ENCODE measurements at places on chromosomes 13 and 19. TPM values are rescaled to one million over a fixed set of nuclear protein-coding genes. Genes with fewer than 3 reads are reported as not detected.

DNA sequence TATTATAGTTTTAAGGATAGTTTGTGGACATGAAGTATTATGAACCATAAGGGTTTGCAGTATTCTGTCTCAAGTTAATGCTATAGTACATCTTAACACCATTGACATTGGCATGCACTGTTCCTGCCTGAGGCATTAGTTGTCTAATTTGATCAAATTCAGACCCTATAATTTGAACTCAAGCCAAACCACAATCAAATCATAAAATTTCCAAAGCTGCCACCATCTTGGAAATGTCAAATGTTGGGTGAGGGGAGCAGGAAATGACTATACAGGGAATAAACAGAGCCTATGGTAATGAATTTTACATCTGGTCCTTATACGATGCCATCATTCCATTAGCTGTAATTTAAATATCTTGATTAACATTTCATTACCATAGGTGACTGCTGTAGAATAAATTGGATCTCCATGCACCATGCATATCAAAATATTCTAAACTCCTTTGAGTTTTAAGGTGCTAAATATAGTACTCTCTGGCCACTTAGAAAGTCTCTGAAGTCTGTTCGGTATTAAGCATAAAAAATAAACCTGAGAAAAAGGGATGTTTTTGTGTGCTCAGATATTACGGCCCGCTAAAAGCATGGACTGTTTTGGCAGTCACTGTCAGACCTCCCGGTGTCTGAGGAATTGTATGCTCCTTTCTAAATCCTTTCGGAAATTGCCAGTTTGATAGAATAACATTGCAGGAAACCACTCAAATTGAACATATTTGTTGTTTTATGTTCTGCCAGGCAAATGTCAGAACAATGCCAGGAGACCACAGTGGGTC is 257.7 kb downstream of the SPRY2 start:
- DNase-seq: no peak

DNA sequence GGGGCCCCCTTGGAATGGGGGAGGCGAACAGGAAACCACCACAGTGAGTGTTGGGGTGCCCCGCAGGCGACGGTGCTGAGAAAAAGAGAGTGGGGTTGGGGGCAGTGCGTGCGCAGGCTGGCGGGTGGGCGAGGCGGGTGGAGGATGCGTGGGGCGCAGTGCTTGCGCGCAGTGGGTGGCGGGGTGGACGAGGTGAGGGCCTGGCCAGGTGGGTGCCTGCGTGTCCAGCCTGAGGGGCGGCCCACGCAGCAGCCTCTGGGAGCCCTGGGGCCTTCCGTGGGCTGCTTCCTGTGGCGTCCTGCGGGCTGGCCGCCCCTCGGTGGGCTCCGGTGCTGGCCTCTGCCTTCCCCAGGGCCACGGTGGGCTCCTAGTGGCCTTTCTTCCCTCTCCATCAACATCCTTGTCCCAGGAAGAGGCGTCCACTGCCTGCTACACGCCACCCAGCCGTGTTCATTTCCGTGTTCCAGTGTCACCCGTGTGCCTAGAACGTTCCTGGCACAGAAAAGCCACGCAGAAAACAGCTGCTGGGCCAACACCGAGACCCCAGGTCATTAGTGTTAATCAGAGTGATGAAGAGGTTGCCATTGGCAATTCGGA is 7.1 kb downstream of the ATP11A start:
- no peak for DNase-seq

GRCh38 chr13:43304945-43305344 is 281.6 kb downstream of the DNAJC15 start:
- DNase-seq: no peak

DNA sequence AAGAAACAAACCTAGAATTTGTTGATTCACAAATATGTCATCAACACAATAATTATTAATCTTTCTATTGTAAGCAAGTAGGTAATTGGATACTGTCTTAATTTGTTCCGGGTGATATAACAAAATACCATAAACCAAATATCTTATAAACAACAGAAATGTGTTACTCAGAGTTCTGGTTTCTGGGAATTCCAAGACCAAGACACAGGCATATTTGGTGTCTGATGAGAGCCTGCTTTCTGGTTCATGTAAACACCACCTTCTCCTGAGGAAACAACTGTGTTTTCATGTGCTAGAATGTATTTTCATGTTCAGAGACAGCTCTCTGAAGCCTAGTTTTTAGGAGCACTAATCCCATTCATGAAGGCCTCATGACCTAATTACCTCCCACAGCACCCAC is 1819.5 kb downstream of the SLITRK5 start:
- no peak for DNase-seq

- DNase-seq: no peak
Observed at GRCh38 chr13:94212196-94212595, 267.3 kb downstream of the DCT start.

DNA sequence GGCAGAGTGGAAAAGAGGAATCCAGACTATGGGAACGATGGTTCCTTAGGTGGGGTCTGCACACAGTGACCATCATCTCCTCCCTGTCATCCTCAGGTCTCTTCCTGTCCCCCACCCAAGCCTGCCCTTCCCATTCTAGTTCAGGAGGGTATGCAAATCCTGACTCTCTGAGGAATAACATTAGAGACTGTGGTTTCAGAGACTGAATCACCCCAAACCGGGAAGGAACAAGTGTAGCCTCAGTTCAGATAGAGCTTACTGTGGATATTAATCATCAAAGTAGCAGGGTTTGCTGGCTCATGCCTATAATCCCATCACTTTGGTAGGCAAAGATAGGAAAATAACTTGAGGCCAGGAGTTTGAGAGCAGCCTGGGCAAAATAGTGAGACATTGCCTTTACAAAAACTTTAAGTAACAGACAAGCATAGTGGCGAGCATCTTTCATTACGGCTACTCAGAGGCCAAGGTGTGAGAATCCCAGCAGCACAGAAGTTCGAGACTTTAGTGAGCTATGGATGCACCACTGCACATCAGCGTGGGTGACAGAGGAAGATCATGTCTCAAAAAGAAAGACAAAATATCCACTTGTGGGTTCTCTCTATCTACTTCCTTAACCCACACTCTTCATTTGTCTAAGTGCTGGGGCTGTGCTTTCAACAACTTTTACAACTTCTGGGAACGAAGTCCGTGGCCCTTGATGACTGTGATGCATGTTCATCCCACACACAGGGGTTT is 19.3 kb upstream of the LGALS13 start:
- DNase-seq: no peak

- DNase-seq: peak; percentile 4
Observed at GRCh38 chr19:4354897-4355296, 11.5 kb downstream of the MPND start.

DNA sequence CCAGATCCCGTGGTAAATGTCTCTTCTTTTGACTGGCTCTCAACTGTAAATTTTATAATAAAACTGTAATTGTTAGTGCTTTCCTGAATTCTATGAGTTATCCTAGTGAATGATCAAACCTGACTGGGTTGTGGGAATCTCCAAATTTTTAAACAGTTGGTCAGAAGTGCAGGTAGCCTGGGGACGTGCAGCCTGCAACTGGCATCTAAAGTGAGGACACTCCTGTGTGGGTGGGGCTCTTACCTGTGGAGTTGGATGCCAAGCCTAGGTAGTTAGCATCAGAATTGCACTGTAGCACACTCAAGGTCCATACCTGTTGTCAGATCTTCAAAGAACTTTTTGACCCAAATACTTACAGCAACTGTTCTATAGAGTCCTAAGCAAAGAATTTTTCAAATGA is 207.1 kb upstream of the NBEA start:
- DNase-seq: no peak

DNA sequence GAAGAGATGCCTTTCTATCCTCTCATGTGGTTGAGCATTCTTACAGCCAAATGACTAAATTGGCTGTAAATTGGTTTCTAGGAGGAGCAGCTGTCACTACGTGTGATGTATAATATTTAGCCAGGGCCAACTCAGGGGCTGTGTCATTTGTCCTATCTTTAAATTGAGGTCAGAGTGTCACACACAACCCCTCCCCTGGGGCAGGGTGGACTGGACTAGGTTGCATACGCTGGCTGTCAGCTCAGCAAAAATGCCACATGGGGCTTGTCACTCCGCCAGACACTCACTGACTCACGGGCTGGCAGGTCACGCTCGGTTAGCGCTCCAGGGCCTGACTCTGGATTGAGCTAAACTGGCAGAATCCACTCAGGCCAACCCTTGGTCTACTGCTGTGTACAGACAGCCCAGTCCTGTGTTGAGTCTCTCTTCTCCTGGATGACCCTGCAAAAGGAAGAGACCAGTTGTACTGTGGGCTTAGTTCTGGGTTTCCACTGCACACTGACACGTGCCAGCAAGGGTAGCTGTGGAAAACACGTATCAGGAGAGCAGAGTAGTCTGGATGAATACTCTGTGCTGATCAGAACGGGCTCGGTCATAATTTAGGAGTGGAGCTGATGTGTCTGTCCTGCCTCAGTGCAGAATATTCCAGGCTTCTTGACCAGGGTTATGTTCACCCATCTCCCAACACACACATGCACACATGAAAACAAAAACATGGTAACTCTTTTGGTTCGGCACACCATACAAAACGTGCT is 29.1 kb downstream of the SHISA2 start:
- peak; percentile 80 for DNase-seq

GRCh38 chr13:31462766-31463165 is 263.0 kb downstream of the B3GLCT start:
- DNase-seq: no peak

DNA sequence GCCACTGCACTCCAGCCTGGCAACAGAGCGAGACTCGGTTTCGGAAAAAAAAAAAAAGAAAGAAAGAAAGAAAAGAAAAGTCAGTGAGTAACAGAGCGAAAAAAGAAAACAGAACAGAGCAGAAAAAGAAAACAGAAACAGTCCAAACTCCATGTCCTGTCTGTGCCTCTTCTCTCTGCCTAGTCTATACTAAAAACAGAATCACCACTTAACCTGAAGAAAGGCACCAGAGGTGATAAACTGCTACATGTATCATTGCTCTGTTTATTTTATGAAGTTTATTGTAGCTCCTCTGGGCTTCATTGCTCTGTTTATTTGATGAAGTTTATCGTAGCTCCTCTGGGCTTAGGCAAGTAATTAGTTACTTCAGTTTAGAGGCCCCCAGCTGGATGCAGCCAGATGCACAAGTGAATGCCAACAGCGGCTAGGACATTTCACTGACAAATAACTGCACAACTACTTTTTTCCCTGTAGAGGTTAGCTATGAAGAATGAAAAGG is 39.2 kb downstream of the TBC1D4 start:
- no peak for DNase-seq

DNA sequence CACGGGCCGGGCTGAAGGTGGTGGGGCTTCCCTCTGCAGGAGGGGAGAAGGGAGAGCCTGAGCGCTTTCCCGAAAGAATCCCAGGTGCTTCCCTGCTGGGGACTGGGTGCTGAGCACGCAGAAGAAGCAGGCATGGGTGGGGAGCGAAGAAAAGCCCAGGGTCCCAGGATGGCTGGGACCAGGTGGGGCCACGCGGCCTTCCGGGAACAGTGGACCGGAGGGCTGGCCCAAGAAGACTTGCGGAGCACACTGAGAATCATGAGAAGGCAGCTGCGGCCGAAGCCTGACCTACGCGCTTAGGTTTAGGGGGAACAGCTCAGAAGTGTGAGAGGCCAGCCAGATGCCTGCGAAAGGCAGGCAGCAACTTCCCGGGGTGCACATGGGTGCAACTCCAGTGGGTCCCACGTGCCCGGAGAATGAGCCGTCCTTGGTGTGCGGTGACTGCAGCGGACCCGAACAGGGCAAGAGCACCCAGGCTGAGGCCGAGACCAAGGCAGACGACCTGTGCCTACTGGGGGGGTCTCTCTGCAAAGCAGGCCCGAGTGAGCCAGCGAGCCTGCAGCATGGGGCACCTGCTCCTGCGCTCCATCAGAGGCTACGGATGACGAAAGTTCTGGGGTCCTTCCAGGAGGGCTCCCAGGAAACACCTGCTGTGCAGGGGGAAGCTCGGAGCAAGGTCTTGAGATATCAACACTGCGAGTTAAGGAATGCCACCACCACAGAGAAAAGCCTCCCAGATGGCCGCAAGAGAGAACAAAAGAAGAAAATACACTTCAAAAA is 52.4 kb downstream of the MLLT1 start:
- no peak for DNase-seq

DNA sequence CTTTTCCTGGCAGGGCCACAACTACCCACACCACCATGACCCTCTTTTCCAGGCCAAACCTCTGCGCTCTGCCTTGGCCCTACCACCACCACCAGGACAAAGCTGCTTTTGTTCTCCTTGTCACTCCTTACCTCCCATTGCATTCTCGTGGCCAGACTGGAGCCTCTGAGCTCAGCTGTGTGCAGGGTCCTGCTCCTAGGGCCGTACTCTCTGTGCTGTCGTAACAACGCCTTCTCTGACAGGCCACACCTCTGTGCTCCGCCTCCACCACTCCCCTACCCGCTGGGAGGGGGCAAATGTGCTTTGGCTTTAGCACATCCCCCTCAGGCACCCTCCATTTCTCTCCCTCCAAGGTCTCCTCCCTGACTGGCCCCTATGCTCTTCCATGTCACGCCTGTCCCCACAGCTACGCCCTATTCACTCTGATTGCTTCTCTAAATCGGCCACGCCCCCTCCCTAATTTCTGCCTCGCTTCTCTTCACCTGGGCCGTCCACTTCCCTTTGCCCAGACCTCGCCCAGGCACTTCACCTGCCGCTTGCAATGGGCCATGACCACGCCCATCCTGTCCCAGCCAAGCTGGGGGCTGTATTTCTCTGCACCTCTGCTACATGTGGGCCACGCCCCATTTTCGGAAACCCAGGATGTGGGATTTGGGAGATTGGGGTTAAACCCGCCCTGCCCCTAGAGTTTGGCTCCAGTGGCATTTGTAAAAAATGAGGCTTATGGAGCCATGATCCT is 472.3 kb downstream of the KLF12 start:
- DNase-seq: no peak

GRCh38 chr13:96426167-96426566 is 336.3 kb downstream of the HS6ST3 start:
- DNase-seq: no peak

DNA sequence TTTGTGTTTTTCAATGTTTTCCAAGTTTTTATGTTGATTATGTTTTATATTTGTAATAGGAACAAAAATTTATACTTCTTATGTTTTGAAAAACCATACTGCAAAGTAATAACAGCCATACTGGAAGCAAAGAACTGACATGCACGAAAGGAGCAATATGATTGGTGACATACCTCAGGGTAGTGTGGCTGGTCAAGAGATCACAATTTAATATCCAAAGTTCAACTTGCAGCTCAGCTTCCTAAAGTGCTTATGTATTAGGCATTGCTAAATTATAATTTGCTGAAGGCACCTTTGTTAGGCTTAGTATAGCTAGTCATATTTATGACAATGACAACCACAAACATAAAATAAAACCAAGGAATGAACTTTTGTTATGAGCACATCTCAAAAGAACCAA is 25.9 kb downstream of the VWA8 start:
- no peak for DNase-seq

HIF3A gene
- 56.8 TPM for total RNA-seq

MIER2 gene
- total RNA-seq: 8.4 TPM

MISP3 gene
- 3.7 TPM for total RNA-seq

DMKN gene
- total RNA-seq: 64.1 TPM

ZNF578 gene
- total RNA-seq: 0.97 TPM

Measured in hepatocyte (in vitro differentiated cells).